ENCODE measurements at places on chromosomes 2 and 18.

DNA sequence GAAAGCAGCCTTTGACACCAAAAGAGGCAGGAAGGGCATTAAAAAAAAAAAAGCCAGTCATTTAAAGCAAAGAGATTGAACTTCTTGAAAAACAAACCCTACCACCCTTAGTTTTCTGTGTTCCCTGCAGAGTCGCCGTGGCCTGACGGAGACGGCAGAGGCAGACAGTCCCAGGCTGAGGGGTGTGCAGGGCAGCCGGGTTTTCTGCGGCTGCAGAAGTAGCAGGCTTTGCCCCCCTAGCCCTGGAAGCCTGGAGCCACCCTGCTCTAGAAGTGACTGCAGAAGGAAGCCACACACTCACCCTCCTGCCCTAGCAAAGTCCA, 2.8 kb downstream of the INPP5D start:
- no peak for DNase-seq

GRCh38 chr18:9321736-9322135, 12.8 kb upstream of the TWSG1 start:
- no peak for DNase-seq

GRCh38 chr18:69755856-69756496, 191.7 kb downstream of the CD226 start:
- no peak for DNase-seq

DNA sequence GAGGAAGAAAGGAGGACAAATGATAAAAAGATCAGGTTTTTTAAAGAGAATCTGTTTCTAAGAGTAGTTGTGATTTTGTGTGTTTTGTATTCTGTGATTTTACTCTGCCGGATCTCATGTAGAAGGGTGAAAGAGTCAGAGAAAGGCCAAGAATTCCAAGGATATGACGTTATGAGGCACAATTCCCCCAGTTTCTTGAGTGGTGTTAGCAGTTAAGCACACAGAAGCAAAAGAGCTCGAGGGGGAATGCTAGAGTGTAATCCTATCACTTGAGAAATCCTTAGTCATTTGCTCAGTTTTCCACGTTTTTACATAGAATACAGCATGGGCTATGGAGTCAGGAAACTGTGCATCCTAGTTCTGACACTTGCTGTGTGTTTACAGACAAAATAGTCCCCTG, 34.8 kb downstream of the METTL4 start:
- no peak for DNase-seq

DNA sequence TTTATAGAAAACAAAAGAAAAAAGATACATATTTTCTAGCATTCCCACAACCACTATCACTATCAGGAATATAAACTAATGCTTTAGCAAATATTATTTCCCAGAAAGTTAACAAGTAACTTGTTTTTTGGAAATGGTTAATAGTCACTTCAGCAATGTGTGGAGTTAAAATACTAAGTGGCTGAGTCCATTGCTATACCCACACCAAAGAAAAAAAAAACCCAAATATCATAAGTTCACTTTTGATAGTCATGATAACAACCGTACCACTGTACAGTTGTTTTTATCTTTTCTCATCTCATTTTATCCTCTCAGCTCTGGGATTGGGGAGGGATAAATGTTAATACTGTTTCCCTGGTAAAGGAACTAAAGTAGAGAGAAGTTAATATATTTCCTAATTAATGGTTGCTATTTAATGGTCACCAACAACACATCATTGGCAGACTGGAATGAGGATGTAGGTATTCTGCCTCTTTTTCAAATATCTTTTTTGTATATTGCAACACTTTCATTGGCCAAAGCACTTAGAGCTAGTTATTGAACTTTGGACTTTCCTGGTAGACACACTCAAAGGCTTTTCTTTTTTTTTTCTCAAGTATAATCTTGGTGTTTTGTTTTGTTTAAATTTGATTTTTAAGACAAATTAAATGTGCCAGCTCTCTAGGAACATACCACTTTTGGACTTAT, 18.4 kb upstream of the KANSL1L start:
- no peak for DNase-seq

All from nephron progenitor cell (in vitro differentiated cells).